Kidney tubule cell (primary cell): ENCODE measurements at places on chromosomes 2 and 18.

DNA sequence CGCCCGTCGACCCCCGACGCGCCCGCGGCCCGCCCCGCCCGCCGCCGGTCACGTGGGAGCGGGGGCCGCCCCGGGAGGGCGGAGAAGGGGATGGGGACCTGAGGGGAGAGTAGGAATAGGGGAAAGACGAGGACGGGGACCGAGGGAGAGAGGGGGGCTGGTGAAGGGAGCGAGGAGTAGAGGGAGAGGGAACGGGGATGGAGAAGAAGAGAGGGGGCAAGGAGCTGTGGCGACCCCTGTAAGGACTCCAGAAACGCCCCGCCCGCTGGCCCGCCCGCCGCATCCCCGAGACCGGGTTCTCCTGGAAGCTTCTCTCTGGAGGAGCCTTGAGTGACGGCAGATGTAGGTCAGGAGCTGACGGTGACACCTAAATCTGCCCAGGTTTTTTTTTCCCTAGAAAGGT, 615 bp downstream of the ADNP2 start:
- DNase-seq = peak; percentile 42

DNA sequence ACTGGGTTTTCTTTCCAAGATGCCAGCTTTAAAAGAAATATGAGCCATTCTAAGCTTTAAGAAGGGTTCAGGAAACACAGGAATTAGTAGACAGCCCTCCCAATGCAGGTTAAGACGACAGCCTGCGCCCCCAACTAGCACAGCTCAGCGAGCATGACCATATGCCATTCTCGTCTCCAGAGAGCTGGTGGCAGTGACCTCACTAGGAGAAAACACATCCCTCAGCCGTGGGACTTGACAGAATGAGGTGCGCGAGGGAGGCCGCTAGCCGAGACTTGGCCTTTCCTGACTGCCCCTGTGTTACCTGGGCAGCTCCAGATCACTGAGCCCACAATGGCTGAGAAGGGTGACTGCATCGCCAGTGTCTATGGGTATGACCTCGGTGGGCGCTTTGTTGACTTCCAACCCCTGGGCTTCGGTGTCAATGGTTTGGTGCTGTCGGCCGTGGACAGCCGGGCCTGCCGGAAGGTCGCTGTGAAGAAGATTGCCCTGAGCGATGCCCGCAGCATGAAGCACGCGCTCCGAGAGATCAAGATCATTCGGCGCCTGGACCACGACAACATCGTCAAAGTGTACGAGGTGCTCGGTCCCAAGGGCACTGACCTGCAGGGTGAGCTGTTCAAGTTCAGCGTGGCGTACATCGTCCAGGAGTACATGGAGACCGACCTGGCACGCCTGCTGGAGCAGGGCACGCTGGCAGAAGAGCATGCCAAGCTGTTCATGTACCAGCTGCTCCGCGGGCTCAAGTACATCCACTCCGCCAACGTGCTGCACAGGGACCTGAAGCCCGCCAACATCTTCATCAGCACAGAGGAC, 103.9 kb downstream of the MAPK4 start:
- DNase-seq = no peak

DNA sequence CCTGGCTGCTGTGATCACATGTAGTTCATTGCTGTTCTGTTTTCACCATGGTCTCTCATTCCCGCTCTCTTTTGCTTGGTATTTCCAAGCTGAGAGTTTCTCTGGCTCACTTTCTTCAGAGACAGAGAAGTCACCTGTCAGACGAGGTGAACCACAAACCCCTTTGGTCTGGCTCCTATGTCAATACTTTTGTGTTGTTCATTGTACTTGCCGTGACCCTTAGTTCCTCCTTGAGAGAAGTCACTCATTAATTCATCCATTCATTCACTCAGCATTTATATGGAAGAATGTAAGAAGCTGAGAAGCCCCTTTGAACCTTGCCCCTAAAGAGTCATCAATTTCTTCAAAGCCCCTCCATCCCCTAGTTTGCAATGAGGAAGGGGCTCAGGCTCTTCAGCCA, 15.2 kb downstream of the MCFD2 start:
- no peak for DNase-seq

DNA sequence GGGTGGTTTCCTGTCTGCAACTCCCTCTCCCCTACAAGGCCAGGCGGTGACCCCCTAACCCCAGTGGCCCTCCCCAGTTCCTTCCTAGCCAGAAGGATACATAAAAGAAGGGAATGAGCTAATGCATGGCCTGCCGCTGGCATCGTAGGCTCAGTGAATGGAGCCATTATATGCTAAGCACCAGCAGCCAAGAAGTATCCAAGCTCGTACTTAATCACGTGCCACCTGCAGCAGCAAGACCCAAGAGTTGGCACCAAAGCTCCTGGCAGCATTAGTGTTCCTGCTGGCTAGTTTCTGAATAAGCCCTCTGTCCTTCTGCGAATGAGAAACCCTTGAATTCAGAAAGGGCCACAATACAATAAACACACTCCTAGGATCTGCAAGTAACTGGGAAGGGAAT, 4.3 kb downstream of the DBI start:
- no peak for DNase-seq

- DNase-seq = no peak
Measured at GRCh38 chr18:24991141-24992060, 360.6 kb downstream of the ZNF521 start.

DNA sequence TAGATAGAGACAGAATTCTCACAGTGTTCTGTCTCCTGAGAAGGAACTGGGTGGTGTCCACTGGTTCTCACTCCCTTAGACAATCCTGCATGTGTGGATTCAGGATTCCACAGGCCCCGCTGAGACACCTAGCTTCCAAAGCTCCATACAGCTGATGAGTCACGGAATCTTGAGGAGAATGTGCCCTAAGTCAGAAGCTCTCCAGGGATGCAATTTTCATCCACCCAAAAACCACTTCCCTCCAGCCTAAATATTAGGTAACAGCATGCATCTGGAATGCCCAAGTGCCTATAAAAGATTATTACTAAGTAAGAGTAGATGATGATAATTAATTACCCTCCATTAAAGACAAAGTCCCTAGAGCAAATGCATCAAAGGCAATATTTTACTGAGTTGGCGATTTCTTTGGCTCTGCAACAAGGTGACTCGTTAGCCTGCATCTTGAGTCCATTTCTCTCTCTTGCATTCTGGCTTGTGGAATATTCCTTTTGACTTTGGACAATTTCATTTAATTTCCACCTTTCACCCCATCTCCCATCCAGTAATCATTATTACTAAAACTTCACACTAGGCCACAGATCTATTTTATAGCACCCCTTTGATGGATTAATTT, 475.1 kb downstream of the TNS1 start:
- no peak for DNase-seq

GRCh38 chr2:184685999-184686841, 87.9 kb downstream of the ZNF804A start:
- DNase-seq = peak; percentile 26

GRCh38 chr2:223383315-223383714, 218.8 kb downstream of the SCG2 start:
- no peak for DNase-seq

- no peak for DNase-seq
Measured at GRCh38 chr18:74248189-74248588, 43.6 kb downstream of the CYB5A start.

DNA sequence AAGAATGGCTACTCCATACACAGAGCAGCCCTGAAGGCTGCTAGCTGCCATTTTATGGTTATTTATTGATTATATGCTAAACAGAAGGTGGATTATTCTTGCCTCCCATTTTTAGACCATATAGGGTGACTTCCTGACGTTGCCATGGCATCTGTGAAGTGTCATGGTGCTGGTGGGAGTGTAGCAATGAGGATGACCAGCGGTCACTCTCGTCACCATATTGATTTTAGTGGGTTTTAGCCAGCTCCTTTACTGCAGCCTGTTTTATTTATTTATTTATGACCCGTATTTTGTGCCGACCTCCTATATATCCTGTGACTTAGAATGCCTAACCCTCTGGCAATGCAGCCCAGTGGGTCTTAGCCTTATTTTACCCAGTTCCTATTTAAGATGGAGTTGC, 553.9 kb downstream of the TNS1 start:
- no peak for DNase-seq

GRCh38 chr2:57443086-57443485, 603.5 kb upstream of the VRK2 start:
- DNase-seq = no peak

DNA sequence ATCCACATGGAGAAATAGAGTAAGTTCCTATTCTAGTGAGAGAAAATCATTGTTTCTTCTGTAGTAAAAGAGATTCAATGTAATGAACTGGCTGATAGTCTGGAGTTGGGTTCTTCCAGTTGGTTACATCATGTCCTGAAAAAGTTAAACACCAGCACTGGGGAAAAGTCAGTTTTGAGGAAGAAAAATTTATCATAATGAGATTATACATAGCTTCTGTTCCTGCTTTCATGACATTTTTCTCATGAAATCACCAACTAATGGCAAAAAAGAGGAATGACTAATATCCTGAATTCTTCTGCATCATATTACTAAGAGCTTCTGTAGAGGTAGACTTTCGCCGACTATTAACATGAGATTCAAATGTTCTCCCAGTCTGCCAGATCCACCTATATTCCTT, 69.2 kb upstream of the SLC9A2 start:
- no peak for DNase-seq

- DNase-seq = no peak
Measured at GRCh38 chr2:217283460-217283859, 423.6 kb upstream of the TNP1 start.

DNA sequence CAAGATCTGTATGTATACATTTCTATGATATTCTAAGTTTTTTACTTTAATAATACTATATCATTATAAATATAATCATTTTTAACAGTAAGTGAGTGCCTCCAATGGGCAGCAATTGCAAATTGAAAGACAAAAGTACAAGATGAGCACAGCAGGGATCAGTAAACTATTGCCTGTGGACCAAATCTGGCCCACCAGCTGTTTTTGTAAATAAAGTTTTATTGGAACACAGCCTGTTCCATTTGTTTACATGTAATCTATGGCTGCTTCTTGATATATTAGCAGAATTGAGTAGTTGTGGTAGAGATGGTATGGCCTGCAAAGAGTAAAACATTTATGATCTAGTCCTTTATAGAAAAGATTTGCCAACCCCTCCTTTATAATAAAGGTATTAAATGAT, 43.2 kb downstream of the CHST9 start:
- no peak for DNase-seq

DNA sequence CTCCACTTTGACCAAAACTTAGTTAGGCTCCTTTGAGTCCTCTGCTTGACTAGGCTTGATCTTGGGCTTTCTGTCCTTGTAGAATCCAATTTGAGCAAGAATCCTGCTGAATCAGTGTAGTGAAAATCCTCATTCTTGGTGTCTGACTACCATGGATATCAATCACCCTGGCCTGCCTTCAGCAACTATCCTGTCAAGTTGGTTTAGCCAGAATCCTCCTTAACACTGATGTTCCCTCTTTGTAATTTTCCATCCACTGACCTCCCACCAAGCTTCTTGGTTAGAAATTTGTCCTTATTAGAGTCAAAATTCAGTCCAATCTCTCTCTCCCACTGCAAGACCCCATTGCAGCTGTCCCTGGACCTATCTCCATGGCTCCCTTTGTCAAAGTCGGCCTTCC, 494 bp upstream of the RBM45 start:
- DNase-seq = no peak

DNA sequence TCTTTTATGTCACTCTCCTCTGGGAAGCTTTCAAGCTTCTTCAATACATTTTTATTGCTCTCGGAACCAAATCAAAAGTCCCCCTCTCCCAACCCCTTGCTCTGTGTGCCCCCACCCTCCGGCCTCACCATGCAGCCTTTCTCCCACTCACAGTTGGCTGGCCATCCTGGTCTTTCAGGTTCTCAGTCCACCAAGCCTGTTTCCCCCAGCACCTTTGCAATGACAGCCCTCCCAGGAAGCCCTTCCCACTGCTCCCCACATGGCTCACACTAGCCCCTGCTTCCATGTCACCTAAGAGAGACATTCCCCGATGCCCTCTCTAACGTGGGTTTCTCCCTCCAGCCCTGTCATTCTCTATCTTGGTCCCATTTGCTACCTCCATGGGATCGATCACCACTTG, 266.6 kb downstream of the SRBD1 start:
- no peak for DNase-seq

DNA sequence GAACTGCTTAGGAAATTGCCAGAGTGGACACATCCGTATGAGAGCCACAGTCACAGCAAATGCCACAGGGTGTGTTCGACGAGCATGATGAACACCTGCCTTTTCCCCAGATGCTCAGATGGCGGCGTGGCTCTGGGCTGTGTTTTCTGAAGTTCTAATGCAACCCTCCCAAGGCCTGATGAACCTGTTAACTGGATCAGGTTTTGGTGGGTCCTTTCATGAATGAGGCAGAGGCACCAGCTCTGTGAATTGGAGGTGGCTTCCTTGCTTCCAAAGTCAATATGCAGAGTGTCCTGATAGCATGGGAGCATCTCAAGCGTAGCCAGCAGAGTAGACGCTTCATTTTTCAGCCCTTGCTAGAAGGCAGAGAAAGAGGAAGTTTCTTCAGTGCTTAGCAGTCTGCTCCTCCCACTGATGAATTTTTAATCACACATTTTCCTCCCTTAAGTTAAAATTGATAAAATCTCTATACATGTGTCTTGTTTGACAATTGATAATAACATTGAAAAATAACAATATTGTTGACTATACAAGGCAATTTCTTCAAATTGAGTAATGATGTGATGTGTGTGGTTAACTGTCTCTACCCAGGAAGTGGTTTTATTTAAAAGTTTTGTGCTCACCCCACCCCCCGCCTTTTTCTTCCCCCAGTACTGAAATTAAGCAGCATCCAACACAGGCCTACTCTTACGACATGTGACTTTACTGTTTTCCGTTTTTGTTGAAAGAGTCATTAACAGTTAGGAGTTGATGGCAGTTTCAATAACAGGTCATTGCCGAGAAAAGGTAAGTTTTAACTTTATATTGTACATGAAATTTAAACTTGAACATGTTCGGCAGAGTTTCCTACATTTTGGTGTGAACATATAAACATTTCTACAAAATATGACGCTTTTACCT, at the start of gene ARHGAP15:
TSS of gene ARHGAP15 (plus strand) at position 739 of the 900 bp plus-strand sequence.
- no peak for DNase-seq

DNA sequence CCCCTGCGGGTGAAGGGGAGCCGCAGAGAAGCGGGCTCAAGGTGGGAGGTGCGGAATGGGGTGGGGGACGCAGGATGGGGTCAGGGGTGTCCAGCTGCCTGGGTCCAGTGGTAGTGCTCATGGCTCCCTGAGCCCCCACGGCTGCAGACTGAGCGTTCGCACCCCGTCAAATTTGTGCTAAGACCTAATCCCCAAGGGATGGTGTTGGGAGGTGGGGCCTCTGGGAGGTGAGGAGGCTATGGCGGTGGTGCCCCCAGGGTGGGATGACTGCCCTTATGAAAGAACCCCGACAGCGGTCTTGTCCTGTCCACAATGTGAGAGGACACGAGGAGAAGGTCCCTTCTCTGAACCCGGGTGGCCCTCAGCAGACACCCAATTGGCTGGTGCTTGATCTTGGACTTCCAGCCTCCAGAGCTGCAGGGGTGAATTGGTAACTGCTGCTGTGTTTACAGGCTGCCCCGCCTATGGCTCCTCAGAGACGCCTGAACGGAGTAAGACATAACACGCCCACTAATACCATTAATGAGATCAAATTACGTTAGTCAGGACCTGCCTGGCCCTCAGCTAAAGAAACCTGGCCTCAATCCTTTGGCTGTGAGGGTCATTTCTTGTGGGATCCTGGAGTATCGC, 42.6 kb downstream of the PXDN start:
- DNase-seq = no peak

GRCh38 chr18:75167759-75168618, 41.0 kb downstream of the PTGR3 start:
- no peak for DNase-seq

GRCh38 chr18:44682201-44682870, 1.6 kb downstream of the SETBP1 start:
- DNase-seq = peak; percentile 54
